ENCODE measurements at places on chromosomes 11 and 22.

DNA sequence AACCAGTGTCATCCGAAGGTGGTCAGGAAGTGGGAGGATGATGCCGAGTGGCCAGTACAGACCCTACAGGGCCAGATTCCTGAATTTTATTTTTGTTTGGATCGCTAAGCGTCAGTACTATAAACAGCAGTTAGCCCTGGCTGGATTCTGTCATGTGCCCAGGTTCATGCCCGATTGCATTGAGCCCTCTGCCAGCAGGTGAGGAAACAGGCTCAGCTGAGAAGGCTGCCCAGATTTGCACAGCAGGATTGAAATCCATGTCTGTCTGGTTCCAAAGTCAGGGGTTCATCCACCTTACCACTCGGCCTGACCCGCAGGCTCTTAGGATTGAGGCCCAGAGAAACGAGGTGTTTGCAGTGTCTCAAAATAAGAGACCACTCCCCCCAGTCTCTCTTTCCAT, 9.1 kb upstream of the TBC1D22A start:
- DNase-seq: no peak

DNA sequence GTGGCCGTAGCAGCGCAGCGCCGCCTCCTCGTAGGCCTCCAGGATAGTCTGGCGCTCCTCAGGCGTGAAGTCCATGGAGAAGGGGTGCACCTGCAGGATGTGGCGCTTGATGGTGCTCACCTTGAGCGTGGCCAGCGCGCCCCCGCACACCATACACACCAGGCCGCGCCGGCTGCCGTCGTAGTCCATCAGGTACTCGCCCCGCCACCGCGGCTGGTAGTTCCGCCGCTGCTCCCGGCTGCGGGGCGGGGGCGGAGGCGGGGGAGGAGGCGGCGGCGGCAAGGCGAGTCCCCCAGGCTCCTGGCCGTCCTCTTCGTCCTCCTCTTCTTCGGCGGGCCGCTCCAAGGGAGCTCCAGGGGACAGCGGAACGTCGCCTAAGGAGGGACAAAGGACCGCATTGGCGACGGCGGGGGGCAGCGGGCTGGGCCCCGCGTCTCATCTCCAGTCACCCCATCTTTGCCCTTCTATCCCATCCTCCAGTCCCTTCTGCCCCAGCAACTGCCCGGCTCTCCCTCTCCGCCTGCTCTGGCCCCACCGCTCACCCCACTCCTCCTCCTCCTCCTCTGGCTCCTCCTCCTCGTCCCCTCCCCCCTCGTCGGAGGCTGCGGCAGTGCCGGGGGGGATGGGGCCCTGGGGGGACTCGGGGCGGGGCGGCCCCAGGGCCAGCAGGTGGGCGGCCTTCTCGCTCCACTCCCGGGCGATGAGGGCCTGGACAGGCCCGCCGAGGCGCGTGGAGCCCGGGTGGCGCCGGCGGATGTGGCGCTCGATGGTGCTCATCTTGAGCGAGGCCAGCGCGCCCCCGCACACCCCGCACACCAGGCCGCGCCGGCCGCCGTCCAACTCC, 4.9 kb downstream of the ZFTA start:
- DNase-seq: no peak

GRCh38 chr11:35236667-35237003, 97.7 kb downstream of the CD44 start:
- DNase-seq: no peak

DNA sequence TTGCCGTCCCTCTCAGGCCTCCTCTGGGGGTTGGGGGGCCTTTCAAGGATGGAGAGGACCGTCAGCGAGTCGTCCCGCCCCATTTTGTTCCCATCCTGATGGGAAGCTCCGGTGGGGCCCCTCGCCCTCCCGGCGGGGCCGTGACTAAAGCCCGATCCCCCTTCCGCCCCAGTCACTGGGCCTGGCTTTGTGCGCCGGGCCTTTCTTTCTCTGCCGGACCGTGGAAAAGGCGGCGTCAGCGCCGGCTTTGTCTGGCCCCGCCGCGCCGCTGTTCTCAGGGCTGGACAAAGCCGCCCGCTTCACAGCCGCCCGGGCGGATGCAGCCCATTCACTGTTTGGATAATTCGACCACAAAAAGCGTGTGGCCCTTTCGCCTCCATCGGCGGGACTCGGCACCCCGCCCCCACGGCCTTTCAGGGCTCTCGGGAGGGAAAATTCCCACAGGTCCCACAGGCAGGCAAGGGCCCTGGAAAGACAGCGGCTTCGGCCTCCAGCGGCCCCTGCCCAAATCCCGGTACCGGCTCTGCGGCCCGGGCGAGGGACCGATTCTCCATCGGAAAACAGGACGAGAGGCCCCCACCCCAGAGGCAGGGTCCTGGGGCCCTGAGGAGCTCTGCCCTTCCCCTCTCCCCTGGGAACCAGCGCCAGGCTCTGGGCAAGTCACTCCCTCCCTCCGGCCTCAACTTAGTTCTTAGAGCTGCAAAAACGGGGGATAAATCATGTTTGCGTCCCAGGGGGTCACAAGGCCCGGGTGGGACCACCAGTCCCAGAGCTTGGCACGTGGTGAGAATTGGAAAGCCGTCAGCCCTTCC, 87.2 kb downstream of the WNT7B start:
- DNase-seq: no peak

DNA sequence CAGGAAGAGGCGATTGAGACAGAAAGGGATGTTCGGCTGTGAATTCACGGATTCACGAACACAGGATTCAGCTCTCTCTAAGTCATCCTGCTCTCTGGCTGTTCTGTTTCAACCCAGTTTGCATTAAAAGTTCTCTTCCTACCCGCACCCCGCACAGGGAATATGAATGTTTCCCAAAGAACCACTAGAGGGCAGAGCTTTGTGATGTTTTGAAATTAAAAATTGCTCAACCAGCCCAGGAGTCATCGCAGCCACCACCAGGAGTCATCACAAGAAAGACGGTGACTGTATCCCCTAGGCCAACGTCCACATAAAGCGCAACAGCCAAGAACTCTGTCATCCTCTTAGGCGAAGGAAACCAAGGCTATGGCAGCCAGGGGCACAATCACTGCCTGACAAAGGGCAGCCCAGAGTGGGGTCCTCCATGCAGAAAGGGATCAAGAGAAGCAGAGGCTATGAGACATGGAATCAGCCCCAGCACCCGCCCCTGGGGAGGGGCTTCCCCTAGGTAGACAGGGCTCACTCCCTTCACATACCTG, 122.4 kb downstream of the WT1 start:
- DNase-seq: no peak

GRCh38 chr11:204587-205109, 2.6 kb downstream of the BET1L start:
- no peak for DNase-seq

GRCh38 chr11:83019888-83020579, 51.7 kb downstream of the RAB30 start:
- no peak for DNase-seq

DNA sequence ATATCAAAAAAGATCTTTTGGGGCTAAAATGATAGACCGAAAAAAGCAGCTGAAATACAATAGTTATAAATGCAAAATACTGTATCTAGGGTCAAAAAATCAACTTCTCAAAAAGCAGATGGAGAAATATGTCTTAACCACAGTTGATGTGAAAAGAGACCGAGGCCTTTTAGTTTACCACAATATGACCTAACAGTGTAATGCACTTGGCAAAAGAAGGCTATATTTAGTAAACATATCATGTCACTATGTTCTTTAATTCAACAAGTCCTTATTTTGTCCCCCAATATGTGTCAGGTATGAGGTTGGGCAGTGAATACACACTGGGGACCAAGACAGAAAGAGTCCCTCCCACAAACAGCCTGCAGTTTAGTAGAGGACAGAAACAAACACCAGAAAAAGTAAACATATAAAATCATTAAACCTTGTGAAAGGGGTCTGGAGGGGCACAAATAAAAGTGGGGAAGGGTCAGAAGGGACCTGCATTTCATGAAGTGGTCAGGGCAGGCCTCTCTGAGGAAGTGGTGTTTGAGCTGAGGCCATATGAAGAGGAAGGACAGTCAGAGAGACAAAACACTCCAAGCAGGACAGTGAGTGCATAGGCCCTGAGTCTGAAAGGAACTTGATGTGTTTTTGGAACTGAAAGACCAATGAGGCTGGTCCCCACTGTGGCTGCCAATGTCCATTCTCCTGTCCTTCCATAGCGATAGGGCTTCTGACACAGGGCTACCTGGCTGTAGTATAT, 53.4 kb downstream of the LIF start:
- no peak for DNase-seq

Measured in mesothelial cell of epicardium (in vitro differentiated cells).